ENCODE measurements at places on chromosomes 6 and 20.

GRCh38 chr6:144062786-144063185 is 32.6 kb downstream of the SF3B5 start:
- no peak for DNase-seq

DNA sequence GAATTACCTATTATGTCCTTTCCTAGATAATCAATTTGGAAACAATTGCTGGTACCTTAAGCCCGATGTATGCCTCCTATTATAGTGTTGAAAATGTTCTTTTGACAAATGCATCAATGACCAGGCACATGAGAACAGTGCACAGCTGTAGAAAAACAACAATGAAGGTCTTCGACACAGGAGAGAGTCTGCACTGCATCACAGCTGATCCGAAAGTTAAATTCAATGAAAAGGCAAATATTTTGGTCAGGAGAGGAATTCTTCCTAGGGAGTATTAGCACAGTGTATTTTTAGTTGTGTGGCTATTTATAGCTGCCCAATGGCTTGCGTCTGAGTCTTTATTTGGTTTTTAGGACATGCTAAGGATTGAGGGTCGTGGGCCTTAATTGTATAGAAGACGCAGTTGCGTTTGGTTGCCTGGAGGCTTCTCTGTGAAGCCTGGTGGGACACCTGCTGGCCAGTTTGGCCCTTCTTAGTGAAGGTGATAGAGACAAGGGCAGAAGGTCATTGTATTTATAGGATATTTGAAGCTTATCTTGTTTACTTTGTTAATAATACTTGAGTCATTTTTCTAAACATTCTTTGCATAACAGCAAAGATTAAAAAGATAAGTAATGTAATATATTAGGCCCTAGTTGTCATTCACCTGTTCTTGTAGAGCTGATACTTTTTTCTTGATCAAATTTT is 72.3 kb downstream of the CDYL start:
- DNase-seq: peak; percentile 38

DNA sequence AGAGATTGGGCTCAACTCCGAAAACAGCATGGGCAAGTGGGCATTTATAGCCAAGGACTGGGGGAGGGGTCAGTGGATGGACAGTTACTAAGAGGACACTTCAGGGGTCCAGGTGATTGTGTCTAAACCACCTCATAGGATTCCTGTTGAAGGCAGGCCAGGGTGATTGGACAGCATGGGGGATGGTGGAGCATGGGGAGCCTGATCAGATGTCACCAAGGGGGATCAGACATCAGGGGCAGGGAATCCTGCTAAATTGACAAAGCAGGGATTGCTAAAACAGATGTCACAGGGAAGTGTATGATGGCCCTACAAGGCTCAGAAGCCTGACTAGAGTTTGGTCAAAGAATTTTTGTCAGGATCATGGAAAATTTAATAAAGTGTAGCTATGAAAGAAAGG is 2.4 kb upstream of the PYGB start:
- DNase-seq: no peak

- DNase-seq: peak; percentile 29
These were observed 59.5 kb upstream of the ADGRG6 start for GRCh38 chr6:142242269-142242668.

DNA sequence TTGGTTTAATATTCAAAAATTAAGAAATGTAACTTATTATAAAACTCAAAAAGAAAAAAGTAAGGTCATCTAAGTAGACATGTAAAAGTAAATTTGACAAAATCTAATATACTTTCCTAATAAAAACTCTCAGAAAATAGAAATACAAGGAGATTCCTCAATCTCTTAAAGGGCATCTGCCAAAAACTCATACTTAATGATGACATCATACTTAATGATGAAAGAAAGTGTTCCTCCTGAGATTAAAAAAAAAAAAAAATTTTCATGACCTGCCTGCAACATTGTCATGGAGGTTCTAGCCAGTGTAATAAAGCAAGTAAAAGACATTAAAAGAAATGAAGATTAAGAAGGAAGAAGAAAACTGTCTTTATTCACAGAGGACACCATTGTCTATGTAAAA is 325.7 kb upstream of the BTBD3 start:
- no peak for DNase-seq

DNA sequence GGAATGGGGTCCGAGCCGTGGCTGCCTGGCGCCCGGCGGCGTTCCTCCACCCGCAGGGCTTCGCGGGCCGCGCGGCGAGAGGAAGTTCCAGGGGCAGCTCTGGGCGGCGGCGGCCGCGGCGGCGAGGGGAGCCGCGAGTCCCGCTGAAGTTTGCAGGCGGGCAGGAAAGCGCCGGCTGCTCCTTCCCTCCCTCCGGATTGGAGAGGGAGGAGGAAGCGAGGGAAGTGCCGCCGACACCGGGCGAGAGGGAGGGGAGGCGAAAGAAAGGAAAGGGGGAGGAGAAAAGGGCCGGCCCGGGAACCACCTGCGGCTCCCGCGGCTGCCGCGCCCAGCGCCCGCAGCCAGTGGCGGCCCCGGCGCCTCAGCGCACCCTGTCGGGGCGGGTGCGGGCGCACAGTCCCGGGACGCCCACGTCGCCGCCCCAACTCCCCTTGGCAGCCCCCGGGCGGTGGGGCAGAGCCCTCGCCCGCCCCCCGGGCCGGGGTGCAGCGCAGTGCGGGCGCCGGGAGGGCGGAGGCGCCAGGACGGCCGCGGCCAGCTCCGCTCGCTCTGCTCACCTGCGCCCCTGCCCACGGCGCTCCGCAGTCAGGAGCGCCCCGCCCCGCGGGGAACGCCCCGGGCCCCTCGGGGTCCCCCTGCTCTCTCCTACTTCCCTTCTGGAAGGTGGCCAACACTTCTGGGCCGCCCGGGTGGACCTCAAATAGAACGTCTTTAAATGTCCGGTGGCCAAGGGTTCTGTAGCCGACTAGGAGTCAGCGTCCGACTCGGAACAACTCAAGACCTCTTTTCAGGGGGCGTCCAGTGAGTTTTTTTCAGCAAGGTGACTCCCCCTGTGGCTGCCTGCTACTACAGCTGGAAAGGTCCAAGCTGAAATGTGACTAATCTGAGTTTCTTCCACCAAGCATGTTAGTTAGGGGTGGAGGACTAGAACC is 80.3 kb upstream of the CCDC28A start:
- peak; percentile 74 for DNase-seq

DNA sequence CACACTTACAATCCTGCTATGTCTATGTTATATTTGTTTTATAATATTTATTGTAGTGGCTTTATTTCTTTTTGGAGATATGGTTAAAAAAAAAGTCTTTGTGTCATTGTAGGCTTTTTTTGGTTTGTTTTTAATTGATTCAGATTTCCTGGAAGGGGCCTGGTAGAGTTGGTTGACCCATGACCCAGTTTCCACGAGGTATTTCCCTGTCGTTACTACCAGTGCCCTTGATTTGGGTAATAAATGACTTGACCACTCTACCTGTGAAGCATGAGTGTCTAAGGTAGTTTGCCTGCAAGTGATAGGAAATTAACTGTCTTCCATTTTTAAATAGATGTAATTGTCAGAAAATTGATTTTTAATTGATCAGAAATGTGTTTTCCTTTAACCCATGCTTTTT is 121.0 kb downstream of the JARID2 start:
- no peak for DNase-seq

DNA sequence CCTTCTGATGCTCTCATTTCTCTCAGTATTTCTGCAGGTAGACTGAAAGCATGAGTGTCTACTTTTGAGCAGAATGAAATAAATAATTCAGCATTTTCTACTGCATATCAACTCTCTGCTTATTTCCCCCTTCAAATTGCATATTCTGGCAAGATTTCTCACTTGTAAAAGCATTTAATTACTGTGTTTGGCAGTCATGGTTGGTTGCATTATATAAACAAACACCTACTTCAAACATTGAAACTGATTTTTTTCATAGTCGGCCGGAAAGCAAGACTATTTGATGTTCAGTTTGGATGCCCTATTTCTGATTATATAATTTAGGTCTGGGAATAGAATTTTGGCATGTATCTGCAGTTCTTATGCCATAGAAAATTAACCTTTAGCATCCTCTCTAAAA is 73.1 kb downstream of the PLEKHG1 start:
- DNase-seq: no peak

DNA sequence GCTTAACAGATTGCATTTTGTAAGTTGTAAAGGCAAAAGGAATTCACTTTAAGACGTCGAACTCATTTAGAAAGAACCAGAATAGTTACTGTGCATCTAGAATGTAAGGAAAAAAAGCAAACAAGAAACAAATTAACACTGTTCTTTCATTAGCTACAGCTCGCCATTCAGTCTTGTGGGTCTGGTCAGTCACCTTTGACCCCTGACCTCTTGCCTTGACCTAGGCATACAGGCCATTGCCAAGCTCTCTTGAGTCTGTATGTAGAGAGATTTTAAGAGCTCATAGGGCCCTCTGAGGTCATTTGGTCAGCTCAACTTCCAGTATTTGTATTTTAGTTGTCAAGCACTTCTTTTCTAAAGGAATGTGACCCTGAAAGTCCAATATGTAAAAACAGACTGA is 318.7 kb downstream of the DHX35 start:
- no peak for DNase-seq

DNA sequence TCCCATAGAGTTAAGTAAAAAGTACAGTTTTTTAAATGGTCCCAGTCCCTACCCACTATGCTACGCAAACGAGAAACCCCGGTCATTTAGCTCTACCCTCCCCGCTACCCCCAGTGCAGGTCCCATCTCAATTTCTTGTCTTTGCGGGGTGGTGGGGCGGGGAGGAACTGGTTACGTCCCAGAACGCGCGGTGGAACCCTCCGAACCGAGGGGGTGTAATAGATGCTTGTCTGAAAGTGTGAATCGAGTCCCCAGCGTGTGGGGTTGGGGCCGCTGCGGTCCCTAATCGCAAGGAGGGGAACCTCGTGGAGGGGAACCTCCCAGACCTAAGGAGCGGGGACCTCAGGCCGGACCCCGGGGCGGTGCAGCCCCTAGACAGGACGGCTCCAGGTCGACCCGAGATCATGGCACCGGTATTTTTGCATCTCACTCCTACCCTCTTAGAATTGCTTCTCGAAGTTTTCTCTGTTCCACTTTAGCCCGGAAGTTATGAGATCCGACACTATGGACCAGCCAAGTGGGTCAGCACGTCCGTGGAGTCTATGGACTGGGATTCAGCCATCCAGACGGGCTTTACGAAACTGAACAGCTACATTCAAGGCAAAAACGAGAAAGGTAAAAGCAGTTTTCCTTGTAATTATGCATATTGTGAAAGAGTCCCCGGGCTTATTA is 779 bp downstream of the HEBP2 start:
- peak; percentile 22 for DNase-seq

DNA sequence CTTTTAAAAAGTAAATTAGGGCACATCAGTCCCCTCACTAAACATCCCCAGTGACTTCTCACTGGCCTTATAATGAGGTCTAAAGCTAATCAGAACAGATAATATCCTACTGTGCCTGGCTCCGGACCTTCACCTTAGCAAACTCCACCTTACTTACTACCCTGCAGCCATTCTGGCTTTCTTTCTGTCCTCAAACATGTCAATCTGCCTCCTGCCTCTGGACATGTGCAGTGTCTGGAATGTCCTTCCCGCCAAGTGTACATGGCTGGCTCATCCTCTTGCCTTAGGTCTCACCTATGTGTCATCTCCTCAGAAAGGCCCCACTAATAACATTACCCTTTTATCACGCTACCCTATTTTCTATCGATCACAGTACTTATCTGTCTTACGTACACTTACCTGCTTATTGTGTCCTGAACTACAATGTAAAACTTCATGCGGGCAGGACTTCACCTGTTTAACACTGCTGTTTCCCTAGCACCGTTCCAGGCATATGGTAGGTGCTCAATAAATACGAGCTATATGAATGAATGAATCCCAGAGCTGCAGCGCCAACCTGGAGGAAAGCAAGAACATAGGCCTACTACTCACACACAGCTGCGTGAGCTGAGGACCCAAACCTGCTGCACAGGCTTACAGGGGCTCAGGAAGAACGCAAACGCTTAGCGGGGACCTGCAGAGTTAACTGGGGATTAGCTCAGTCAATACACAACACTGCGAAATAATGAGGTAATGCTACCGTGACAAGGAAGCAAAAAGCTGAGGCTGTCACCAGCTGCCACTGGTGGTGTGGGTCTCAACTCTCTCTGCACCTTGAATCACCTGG is 991 bp downstream of the UQCC2 start:
- DNase-seq: no peak

DNA sequence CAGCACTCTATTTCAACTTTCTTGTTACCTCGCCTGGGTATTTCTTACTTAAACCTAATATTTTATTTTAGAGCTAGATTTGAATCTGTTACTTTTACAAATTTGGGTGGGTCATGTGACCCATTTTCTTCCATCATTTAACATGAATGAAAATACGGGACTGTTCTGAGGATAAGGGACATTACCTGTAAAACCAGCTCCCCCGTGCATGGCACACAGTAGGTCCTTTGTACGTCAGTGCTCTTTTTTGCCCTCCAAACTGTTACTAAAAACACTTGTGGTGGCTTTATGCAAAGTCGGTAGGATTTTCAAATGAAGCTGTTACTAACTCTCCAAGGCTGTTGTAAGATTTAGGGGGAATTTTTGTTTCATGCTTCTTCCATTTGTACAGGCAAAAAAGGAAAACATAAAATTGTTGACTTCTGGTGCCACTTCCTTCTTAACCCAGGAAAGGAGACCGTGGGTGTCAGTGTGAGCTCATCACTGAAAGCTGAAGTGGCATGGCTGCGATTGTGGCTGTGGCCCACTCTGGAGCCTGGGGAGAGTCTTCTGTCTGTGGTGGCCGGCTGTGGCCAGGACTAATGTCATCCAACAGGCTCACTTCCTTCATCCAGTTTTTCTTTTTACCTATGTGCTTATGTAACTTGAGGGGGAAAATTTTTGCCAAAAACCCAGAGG is 40.2 kb upstream of the PXDC1 start:
- no peak for DNase-seq

DNA sequence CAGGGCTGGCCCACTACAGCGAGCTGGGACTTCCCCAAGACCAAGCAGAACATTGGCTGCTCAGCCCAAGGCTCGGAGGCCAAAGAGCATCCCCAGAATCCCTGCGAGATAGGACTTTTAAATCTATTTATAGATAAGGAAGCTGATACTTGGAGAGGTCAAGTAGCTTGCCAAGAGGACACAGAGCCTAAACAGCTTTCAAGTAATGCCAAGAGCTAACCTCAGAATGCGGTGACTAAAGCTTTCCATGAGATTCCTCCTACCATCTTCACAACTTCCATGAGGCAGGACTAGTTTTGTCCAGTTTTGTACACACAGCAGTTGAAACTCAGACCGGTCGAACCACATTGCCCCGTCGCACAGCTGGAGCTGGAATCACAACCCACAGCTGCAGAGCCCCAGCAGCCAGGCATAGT is 168.1 kb upstream of the TOP1 start:
- DNase-seq: peak; percentile 84

DNA sequence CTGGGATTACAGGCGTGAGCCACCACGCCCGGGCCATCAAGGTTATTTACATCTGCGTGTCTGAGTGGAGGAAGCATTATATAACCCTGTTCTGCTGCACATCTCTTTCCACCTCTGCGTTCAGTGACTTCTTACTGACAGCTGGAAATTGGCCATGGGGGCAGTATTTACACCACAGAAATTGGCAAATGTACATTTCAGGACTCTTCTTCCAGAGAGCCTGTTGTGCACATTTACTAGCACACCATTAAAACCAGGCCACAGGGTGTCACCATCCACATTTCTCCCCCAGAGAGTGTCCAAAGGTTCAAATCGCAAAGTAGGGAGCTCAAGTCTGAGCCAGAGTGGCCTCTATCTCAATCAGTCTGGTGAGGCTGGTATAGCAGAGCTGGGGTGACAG is 62.9 kb upstream of the SNX9 start:
- DNase-seq: no peak

GRCh38 chr6:21000331-21000801 is 466.1 kb downstream of the CDKAL1 start:
- DNase-seq: peak; percentile 26

All from choroid plexus epithelial cell (primary cell).